NCI-H446 (cell line): ENCODE measurements at places on chromosomes 7 and 10.

DNA sequence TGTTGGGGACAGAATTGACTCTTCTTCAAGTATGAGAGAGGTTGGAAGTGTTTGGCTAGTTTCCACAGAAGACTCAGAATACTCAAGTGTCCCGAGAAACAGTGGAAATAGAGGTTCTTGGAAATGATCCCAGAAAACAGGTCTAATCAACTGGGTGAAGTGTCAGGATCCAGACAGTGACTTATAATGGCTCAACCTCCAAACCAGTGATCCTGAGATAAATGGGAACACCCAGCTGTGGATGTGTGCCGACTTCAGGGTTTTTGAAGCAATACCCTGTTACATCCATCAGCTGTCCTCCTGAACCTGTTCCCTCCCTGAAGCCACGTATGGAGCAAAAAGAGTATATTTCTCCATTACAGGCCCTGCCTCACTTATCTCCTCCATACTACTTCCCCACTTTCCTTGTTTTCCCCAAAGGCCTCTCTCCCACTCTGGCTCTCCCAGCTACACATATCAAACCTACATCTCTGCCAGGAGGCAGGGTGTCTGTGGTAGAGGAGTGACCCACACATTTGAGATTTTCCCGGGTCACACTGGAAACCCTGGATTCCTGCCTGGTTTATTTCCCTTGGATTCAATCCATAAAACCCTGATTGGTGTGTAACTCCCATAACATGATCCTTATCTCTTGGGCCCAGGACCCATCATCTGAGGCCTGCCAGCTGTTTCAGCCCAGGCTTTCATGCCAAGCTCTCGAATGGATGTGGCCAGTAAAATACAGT is 17.6 kb upstream of the ELOVL3 start:
- no peak for DNase-seq

DNA sequence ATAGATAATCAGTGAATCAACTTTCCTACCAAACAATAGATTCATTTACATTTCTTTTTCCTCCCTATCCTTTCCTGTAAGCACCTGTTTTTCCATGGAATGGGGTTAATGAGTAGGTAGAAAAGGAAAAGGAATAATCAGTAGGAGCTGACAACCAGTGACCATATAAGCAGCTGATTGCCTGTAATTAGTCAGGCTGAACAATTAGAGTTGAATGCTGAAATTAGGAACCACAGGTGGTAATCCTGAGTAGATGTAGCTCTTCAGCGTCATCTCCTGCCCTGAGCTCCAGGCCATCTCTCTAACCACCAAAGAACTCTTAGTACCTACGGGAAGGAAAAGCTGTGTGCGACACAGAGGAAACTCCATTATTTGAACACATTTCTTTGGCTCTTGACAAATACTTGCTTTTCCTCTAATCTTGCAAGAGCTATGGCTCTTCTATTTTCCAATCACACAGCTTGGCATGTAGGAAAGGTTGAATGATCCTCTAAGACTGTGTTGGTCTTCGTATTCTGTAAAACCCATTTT is 63.8 kb downstream of the KLHDC10 start:
- DNase-seq: no peak

GRCh38 chr7:85285527-85285926 is 98.7 kb upstream of the SEMA3D start:
- peak; percentile 14 for DNase-seq

DNA sequence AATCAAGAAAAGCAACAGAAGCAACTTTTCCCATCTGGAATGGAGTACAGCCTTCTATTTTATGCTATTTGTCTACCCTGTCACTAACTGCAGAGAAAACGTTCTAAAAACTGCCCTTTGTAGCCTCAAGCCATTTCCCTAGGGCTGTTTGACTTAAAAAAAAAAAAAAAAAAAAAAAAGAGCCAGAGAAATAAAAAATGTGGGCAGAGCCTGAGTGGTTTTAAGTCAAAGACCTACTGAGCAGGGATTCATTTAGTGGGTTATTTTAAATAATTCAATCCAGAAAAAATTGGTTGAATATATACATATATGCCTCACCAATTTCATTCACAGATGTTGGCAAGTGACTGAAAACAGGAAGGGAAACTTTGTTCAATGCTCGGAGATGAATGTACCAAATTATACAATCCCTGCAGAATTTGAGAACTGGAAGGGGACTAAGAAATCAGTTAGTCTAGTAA is 75.2 kb downstream of the PPP1R3C start:
- no peak for DNase-seq

GRCh38 chr10:30773501-30773900 is 143.9 kb upstream of the LYZL2 start:
- DNase-seq: no peak

GRCh38 chr7:41104631-41105030 is 598.3 kb downstream of the INHBA start:
- DNase-seq: no peak

GRCh38 chr7:114112806-114113205 is 194.0 kb upstream of the PPP1R3A start:
- DNase-seq: no peak

- DNase-seq: no peak
Measured at GRCh38 chr7:67267914-67268313, 271.3 kb downstream of the TYW1 start.

GRCh38 chr10:125164421-125164820 is 4.1 kb upstream of the CTBP2 start:
- DNase-seq: no peak

GRCh38 chr10:33410860-33411234 is 76.4 kb upstream of the NRP1 start:
- no peak for DNase-seq

DNA sequence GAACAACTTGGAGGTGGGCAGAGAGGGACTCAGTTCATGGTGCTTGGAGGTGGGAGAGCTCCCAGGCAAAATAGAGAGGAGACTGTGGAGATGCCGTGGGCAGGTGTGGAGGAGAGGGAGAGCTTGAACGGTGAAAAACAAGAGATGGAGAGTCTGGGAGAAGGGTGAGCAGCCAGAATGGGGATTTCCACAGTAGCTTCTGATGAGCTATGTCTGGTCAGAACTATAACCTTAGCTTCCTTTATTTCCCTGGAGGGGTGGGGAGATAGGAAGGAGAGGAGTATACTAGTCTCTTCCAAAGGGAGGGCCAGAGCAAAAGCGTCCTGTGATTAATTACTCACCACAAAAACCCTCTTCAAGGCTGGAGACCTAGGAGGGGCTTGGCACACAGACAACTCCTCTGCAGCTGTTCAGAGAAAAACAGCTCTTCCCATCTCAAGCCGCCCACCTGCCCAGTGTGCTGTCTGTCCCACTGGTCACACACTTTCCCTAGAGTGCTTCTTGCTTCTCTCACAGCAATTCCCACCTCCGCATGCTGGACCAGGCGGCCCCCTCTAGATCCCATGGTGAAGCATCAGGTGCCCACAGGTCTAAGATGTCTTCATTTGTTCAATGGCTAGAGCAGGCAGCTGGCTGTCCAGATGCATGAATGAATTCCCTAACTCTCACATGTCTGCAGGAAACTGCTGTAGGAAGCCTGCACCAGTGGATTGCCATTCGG is 41.9 kb downstream of the TAS2R41 start:
- no peak for DNase-seq

DNA sequence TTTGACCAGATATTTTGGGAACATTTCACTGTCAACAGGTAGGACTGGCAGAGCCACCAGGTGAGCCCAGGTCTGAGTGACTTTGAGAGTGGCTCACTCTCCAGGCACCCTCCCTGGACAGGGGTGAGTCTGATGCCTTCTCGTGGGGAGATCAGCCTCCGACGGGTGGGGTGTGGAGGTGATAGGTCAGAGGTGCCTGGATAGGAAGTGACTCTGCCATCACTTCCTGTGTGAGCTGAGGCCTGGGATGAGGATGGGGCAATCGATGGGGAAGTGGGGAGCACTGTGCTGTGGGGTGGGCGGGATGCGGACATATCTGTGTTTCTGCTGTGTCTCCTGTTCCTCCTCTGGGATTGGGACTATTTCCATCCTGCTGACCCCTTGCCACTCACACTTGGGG is 34.6 kb downstream of the IFT22 start:
- DNase-seq: no peak

DNA sequence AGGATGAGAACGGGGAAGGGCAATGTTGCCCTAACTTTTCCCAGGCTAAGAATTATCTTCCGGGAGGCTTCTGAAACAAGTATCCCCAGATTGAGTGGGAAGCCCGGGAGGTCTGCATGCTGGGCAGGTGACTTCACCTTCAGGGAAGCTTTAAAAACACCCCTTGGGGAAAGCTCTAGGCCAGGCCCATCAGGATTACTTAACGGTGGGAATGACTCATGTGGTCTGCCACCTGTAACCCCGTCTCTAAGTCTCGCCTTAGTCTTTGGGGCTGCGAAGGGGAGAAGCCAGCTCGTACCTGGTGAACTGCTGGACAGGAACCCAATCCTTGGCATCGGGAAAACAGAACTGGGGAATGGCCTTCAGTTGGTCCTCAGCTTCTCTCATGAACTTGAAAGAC is 80.1 kb upstream of the MKRN1 start:
- no peak for DNase-seq

DNA sequence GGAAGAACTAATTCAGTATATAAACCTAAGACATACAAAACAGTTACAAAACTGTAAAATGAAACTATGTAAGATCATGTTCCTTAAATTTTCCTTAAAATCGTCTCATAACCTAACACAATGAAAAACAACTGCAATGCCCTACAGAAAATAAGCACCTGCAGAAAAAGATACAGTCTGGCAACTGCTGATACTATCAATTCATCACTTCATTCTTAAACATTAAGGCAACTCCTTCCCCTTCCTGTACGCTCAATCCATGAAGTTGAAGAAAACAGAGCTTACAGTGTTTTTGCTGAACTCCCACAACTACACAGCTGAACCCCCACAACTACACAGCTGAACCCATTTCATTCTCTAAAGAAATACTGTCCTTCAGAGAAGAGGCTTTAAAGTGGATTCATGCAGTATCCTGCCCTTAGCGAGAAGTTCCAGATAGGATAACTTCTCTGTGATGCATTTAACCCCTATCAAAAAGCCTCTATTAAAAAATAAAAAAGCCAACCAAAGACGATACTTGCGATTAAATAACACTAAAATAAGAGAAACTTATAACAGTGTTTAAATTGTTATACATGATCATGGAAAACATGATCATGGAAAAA is 50.0 kb downstream of the JMJD1C start:
- no peak for DNase-seq

- DNase-seq: no peak
Measured at GRCh38 chr7:45699726-45700390, 125.7 kb downstream of the ADCY1 start.

- DNase-seq: peak; percentile 89
Measured at GRCh38 chr7:140175221-140176121, 1.3 kb downstream of the KDM7A start.

- peak; percentile 18 for DNase-seq
Measured at GRCh38 chr10:688312-689120, 952 bp downstream of the DIP2C start.

DNA sequence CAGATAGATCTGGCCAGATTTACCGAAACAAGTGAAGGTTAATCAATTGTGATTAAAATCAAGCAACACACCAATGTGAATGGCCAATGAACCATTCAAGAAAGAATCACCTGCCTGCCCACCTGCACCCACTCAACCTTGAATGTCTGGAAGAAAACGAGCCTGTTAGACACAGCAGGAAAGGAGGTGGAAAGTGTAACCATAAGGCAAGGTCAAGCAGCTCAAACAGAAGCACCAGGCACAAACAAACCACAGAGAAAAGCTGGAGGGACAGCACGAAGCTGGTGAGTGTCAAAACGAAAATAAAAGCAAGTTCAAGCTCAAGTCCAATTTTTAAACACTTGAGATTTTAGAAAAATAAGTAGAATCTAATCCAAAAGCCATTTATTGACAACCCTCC is 64.9 kb downstream of the STEAP1B start:
- DNase-seq: no peak

DNA sequence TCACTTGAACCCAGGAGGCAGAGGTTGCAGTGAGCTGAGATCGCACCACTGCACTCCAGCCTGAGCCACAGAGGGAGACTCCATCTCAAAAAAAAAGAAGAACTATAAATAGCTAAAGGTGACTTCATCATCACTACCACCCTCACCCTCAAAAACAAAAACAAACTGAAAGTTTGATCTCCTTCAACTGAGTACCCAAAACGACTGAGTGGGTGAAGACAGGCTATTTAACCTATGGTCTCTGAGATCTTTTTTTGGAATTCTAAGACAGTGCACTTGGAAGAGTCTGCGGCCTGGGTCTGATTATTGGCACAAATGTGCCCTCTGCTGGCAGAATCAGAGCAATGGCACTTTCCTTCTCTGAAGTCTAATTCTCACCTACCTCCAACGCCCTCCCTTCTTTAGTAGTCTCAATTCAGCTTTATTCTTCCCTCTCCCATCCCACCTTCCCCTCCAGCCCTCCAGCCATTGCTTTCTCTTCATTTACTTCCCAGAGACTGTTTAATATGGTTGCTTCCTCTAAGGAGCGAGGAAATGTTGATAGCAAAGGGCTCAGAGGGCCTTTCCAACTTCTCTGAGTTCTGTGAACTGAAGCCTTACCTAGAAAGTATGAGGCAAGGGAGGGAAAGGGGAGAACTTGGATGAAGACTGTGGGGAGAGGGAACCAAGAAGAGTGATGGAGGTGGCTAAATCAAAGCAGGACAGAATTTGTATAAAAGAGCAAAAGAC is 2.9 kb upstream of the MYOZ1 start:
- DNase-seq: peak; percentile 62

DNA sequence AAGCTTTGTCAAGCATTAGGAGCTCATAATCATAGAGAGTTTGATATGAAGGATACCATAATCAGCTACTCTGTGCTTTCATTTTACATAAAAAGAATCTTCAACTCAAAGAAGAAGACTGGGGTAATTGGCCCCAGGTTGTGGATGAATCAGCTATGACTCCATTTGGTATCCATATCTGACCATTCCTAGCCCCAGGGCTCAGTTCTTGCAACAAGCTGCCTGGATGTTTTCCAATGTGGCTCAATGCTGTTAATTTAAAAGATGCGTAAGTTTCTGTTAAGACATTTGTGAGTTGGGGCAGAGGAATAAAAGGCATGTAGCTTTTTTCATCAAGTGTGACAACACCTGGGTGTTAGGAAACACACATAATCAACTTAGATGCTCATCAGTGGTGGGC is 951.1 kb downstream of the NRG3 start:
- no peak for DNase-seq

GRCh38 chr10:118983263-118983662 is 46.3 kb upstream of the NANOS1 start:
- peak; percentile 7 for DNase-seq

DNA sequence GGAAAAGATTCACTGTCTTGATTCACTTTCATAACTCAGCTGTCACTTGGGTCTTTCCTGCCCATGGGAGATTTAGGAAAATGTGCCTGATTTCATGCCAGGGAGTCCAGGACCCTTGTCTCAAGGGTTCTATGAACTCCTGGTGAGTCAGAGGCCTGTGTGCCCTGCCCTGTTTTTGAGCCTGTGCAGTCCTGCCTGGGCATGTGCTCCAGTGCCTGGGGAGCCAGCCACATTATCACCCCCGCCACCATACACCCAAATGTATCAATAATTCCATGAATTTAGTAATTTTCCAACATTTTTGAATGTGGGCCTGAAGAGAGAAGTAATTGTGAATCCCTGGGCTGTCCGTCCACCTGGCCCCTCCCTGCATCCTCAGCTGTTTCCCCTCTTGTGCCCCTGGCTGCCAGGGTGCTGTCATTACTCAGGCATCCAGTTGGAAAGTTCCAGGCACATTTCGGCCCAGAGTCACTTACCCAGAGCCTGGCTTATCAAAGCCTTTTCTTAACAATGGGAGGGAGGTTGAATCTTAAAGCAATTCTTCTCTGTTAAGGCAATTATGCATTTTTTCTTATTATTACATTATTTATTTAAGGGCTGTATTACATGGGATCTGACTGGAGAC is 287.8 kb upstream of the CDC14C start:
- no peak for DNase-seq

GRCh38 chr10:6722616-6723004 is 142.5 kb upstream of the PRKCQ start:
- DNase-seq: no peak

GRCh38 chr7:3439333-3440030 is 138.4 kb downstream of the SDK1 start:
- DNase-seq: peak; percentile 5
